Fibroblast of pulmonary artery (primary cell): ENCODE measurements at places on chromosomes 5 and 9.

GRCh38 chr5:163478126-163478981, 17.9 kb downstream of the HMMR start:
- DNase-seq = no peak

DNA sequence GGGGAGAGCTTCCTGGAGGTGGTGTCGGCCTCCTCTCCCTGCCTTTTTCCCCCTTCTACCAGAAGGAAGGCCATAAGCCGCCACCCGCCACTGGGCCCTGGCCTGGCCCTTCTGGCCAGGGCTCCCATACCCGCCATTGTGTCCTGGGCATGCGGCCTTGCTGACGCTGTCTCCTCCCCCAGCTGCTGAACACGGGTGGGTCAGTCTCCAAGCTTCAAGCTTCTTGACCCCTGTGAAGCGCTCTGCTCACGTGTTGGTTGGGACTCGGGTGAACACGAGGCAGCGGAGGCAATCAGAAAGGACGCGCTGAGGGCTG, 24.2 kb upstream of the UBAC1 start:
- no peak for DNase-seq

GRCh38 chr9:77827104-77827784, 179.1 kb upstream of the GNA14 start:
- no peak for DNase-seq

GRCh38 chr9:89458768-89459496, 39.0 kb downstream of the SEMA4D start:
- no peak for DNase-seq

DNA sequence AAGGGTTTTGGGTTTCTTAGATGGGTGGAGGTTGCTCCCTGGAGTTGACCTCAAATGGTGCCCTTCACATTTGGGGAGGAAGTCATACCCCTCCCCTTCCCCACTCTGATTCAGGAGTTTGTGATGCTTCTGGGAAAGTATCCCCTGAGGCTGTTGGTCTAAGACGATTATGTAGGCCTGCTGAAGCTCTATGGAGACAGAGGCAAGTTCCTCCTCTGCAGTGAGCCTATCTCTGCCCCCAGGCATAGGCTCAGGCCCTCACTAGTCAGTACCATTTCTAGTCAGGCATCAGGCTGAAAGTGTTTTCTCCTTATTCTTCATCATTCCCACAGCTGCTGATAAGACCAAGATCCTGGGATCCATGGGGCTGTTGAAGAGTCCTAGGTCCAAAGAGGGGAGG, 271.6 kb upstream of the NUDT12 start:
- no peak for DNase-seq

DNA sequence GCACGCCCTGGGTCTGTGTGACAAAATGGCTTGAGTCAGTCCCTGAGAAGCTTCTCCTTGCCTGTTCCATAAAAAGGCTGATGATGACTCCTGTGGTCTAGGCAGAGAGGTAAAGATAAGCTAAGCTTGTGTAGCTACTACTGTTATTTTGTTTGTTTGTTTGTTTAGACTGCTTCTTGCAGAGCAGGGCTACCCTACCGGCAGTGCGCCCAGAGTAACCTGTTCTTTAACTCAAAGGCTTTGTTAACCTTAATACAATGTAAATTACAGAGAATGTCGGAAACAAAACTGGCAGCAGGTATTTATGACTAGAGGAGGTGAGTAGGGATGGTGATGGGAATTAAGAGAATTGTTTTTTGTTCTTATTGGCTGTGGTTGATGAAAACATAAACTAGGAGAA, 87.6 kb downstream of the F2RL2 start:
- no peak for DNase-seq

DNA sequence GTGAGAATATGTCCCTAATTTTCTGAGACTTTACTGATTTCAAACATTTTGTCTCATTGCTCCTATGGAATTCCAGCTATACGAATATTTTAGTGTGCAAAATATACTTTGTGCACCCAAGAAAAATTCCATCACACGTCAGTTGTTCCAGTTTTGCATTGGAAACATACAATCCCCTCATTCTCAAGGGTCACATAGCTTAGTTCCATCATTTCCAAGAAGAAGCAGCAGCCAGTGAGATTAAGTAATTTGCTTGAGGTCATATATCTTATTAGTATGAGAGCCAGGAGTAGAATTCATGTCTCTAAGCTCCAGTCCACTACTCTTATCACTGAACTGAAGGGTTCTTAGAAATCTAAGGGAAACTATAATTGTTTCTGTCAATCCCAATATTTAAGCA, 746.7 kb upstream of the C9orf72 start:
- no peak for DNase-seq
